ENCODE measurements at places on chromosomes 3 and 15. TPM values are rescaled to one million over a fixed set of nuclear protein-coding genes. Genes with fewer than 3 reads are reported as not detected.

Gene AADACL2
- not detected for total RNA-seq

Gene CYP19A1
- total RNA-seq: not detected

Gene ACTC1
- total RNA-seq: not detected

Gene SOX14
- total RNA-seq: not detected

Gene SPATA12
- not detected for total RNA-seq

Gene ARRDC4
- total RNA-seq: 0.76 TPM

Gene SCN11A
- 0.08 TPM for total RNA-seq

Gene KCNAB1
- total RNA-seq: not detected

Gene SLC28A1
- not detected for total RNA-seq

Gene MYO5C
- total RNA-seq: 0.19 TPM
